ENCODE measurements at places on chromosomes 5 and 9. TPM values are rescaled to one million over a fixed set of nuclear protein-coding genes. Genes with fewer than 3 reads are reported as not detected.
A peak's percentile ranks its signal among the peaks of the same experiment; 100 is the strongest.

CATSPER3 gene
- total RNA-seq: 1.5 TPM

NR4A3 gene
- total RNA-seq: not detected

SPATA31A3 gene
- not detected for total RNA-seq

NFIB gene
- 47.3 TPM for total RNA-seq

PPIC gene
- total RNA-seq: 38.7 TPM

DNA sequence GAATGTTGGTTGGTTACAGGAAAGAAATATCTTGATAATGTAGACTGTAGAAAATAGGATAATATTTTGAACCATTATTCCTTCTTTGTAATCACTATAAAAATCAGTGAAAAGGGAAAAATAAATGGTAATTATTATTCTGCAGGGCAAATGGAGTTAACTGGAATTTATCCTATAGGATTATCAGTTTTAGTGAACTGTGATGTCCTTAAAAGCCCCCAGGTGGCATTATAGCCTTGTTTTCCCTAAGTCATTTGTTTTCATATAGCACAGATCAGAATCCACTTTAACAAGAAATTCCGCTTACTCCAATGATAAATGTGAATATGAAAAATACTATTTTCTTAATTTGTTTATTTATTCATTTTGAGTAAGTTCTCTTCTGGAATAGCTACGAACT, 26.2 kb upstream of the WDR41 start:
- DNase-seq: no peak

- DNase-seq: no peak
Measured at GRCh38 chr9:20479419-20480155, 142.7 kb downstream of the MLLT3 start.

- DNase-seq: no peak
Measured at GRCh38 chr5:88262116-88262515, 6.5 kb downstream of the TMEM161B start.

DNA sequence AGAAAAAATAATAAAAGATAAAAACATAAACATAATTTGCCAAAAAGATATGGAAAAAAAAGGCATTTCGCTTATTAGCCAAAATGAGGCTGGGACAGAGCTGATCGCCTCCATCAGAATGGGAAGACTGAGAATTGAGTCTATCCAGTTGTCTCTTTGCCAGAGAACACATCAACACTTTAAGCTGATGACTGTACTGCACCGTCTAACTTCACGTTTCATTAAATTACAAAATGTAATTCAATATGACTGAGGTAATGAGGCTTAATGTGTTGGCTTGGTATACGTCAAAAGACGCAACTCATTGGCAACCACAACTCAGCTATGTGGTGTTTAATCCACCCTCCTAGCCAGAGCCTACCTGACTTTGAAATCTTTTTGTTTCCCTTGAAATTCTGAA, 462.7 kb upstream of the CD180 start:
- DNase-seq: no peak

DNA sequence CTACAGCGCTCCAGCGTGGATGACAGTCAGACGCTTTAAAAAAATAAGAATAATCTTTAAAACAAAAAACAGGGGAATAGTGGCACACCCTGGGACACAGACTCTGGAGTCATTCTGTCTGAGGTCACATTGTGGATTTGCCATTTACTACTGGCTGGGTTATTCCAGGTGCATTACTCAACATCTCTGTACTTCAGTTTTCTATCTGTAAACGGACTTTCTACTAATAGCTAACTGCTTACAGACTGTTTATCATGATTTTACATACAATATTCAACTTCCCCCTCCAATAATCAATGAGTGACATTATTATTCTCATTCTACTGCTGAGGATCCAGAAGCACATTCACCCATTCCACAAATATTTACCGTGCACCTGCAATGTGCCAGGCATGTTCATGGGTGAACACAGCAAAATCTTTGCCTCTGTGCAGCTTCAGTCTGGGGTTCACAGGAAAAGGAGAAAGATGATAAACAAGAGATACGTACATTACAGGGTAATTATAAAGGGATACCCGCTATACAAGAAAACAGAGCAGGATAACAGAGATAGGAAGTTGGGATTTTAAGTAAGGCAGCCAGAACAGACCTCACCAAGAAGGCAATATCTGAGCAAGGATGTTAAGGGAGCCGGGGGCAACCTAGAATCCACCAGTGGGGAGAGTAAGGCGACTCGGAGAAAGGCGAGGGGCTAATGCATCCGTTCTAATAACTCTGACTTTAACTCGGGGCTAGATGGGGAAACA, 984 bp upstream of the RAD23B start:
- DNase-seq: no peak

- DNase-seq: no peak
Measured at GRCh38 chr9:36501727-36502126, 71.0 kb upstream of the MELK start.

DNA sequence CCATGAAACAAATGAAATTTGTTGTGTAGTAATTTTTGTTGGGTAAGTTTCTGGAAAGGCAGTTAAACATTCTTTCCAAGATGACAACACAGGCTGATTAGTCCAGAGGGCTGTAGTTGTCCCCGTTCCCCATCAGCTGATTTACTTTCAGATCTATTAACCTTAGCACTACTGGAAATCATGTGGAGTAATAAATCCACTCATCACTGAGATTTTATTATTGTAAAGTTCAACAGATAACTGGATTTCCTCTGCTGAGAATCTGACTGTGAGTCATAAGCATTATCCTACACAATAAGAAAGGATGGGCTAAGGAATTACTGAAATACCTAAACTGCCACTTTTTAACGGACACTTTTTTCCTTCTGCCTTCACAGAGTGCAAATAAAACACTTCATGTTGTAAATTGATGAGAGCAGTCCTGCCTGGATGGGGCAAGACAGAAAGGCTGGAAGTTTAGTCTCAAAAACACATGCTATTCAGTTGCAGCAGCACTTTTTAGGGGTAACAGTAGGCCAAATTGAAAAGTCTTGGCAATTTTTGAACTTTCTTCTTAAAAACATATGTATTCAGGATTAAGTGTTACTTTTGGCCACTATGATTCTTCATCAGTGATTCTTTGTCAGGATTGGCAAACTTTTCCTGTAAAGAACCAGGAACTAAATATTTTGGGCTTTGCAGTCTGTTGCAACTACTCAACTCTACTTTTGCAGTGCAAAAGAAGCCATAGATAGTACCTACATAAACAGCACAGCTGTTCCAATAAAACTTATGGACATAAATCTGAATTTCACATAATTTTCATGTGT, 7.0 kb downstream of the STOM start:
- DNase-seq: peak; percentile 22

- no peak for DNase-seq
Measured at GRCh38 chr5:74112372-74113195, 486.6 kb downstream of the ARHGEF28 start.

- DNase-seq: no peak
Measured at GRCh38 chr5:176692326-176692725, 45.0 kb downstream of the TSPAN17 start.

- no peak for DNase-seq
Measured at GRCh38 chr5:72035831-72036230, 71.4 kb upstream of the MAP1B start.

GRCh38 chr5:126263591-126264184, 159.5 kb upstream of the GRAMD2B start:
- no peak for DNase-seq

DNA sequence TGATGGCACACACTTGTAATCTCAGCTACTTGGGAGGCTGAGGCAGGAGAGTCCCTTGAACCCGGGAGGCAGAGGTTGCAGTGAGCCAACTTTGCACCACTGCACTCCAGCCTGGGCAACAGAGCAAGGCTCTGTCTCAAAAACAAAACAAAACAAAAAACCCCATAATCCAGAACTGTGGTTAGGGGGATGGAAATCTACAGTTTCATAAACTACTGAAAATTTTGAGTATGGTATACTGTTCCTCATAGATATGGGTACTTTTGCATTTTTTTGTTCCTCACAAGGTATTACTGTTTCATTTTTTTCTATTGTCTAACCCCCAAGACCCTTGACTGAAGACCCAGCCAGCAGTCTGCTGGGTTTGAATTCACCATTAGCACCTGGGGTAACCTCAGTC, 52.2 kb upstream of the MAP3K1 start:
- no peak for DNase-seq
